ENCODE measurements at places on chromosomes 12 and 14. TPM values are rescaled to one million over a fixed set of nuclear protein-coding genes. Genes with fewer than 3 reads are reported as not detected.

PIGH gene
- 30.7 TPM for total RNA-seq

RAPGEF3 gene
- 3.5 TPM for total RNA-seq

GLI1 gene
- total RNA-seq = 0.30 TPM

RTRAF gene
- total RNA-seq = 106 TPM

KRT78 gene
- total RNA-seq = not detected

FAM90A1 gene
- total RNA-seq = 0.61 TPM

LIN7A gene
- under 0.01 TPM for total RNA-seq

CLEC12A gene
- not detected for total RNA-seq

GUCY2C gene
- not detected for total RNA-seq

GPR132 gene
- not detected for total RNA-seq

STAB2 gene
- total RNA-seq = not detected

IL31 gene
- not detected for total RNA-seq

ANG gene
- 0.72 TPM for total RNA-seq
